ENCODE measurements at places on chromosomes 6 and 20.
A peak's percentile ranks its signal among the peaks of the same experiment; 100 is the strongest.

GRCh38 chr6:50135968-50136367 lies 86.2 kb upstream of the DEFB112 start:
- no peak for DNase-seq

GRCh38 chr20:58515233-58516212 lies at the start of gene APCDD1L:
TSS of gene APCDD1L (minus strand) at chr20:58515399. CDS start at chr20:58514707, 692 bp downstream.
- DNase-seq: peak; percentile 41

- DNase-seq: no peak
Measured at GRCh38 chr20:11454966-11455799, 462.5 kb upstream of the BTBD3 start.

- DNase-seq: no peak
Measured at GRCh38 chr6:166996406-166996805, 2.8 kb upstream of the CEP43 start.

GRCh38 chr6:50993941-50994720 lies 175.5 kb downstream of the TFAP2B start:
- no peak for DNase-seq

GRCh38 chr20:50280851-50281655 lies 90.4 kb downstream of the CEBPB start:
- DNase-seq: no peak
